CD4-positive, alpha-beta T cell treated with Interleukin-17A for 1 hour (primary cell): ENCODE measurements at places on chromosomes 7 and 10.

DNA sequence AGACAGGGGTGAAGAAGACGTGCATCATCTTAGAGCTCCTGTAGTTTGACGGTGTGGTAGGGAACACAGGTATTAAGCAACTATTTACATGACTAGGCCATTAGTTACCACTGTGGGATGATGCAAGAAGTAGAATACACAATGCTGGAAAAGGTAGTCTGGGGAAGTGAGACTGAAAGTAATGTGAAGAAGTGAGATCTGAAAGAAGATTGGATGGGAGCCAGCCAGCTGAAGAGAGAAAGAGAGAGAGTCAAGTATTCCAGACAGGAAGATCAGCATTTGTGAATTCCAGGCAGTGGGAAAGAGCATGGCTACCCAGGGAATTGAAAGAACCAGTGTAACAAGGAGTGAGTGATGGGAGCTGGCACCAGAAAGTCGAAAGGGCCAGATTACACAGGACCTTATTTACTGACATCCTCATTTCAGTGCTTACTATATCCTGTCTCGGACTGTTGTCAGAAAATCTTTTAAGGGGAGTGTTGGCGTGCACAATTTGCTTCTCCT, 4.0 kb upstream of the CFAP58 start:
- peak; percentile 30 for DNase-seq

DNA sequence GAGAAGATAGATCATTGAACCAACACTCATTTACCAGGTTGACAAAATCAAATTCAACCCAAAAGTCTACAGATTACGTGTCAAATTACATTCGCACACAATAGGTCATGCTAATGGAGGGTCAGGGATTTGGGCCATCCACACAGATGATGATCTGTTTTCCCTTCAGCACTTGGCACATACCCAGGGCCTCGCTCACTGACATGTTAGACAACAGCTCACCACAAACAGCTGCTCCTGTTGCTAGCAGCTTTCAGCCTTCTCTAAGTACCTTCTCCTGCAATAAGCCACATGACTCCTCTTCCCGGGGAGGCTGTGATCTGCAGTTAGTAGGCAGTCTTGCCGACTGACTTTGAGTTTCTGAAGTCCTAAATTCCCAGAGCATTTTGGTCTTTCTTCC, 18.4 kb downstream of the NKX2-3 start:
- DNase-seq, result no peak

- peak; percentile 9 for DNase-seq
Observed at GRCh38 chr10:70982443-70982842, 94.1 kb upstream of the PCBD1 start.

- no peak for DNase-seq
Observed at GRCh38 chr10:30722956-30723620, 93.5 kb upstream of the LYZL2 start.

DNA sequence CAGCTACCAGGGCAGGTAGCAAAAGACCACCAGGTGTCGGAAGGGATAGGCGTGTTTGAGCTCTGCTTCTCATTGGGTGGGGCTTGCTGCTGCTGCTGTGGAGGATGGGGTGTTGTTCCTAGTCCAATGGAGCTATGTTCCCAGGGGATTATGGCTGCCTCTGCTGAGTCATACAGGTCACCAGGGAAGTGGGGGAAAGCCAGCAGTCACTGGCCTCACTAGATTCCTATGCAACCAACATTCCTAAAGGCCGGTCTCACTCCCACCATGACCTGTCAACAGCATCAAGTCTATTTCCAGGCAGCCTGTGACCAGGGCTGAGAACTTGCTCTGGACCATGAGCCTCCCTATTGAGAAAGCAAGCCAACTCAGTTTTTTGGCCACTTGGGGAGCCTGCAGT, 1160.8 kb downstream of the REEP3 start:
- DNase-seq, result no peak

DNA sequence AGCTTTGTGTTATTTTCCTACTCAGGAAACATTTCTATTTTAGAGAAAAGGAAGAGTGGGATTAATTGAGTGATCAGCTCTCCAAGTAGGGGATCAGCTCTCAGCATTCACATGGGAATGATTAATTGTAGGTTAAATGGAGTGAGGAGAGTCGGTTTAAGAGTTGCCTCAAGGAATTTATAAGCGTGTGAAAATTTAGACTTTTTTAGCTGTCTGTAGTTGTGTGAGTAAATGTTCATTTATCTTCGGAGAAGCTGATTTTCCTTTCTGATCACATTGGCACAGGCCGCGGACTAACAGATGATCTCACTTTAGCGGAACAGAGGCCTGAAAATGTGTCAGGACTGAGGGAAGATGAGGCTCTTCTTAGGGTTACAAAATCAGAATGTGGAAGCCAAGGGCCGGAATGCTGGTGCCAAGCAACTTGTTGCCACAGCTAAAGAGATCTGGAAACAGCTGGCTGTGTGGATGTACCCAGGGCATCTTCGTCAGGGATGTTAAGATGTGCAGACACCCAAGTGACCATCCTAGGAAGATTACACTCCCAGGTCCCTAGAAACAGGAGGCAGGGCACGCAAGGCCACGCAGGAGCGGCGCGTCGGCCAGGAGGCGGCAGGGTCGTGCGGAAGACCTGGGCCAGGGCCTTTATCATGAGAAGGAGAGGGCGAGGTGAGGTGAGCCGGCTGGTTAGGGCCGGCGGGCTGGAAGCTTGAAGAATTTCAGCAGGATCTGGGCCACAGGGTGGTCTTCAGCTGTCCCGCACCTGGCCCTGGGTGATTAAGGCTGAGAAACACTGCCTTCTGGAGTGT, 35.1 kb upstream of the TTYH3 start:
- no peak for DNase-seq

GRCh38 chr7:105734233-105734632, 142.2 kb downstream of the ATXN7L1 start:
- no peak for DNase-seq

GRCh38 chr7:20696002-20696605, 80.6 kb downstream of the ABCB5 start:
- DNase-seq, result no peak

DNA sequence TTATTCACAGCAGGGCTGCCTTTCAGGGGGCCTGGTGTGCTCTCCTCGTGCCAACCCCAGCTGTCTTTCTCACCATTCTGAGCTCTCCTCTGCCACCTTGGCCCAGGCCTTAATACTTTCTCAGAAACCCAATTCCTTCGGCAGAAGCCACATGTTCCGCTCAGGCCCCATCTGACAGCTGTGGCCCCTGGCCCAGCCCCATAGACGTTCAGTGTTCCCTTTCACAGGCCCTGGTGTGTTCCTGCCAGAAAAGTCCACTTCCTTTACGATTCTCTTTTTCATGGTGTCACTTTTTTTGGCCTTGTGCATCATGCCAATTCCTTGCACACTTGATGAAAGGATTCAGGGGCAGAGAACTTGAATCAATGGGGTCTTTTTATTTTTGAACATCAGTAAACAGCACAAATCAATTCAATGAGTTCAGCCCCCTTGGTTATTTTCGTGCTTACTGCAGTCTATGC, 15.9 kb upstream of the GPNMB start:
- DNase-seq, result no peak

- DNase-seq, result no peak
Observed at GRCh38 chr7:100166970-100167911, 1.2 kb downstream of the GAL3ST4 start.

GRCh38 chr7:151415375-151416105, 5.7 kb upstream of the WDR86 start:
- DNase-seq, result no peak

DNA sequence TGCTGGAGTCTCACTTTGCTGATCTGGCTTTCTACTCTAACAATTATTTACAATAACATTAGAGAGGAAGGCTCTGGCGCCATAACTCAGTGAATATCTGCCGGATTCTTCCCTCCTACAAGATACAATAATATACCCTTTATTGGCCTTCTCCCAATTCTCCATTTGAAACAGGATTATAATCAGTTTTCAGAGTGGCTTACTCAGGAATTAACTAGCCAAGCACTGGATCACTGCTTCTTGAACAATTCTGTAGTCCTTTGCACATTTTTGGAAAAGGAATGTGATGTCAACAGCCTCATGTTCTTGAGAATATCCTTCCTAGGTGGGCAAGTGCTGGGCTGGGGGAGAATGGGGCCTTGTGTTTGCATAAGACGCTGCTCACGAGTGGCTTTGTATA, 125.9 kb downstream of the HIPK2 start:
- no peak for DNase-seq

DNA sequence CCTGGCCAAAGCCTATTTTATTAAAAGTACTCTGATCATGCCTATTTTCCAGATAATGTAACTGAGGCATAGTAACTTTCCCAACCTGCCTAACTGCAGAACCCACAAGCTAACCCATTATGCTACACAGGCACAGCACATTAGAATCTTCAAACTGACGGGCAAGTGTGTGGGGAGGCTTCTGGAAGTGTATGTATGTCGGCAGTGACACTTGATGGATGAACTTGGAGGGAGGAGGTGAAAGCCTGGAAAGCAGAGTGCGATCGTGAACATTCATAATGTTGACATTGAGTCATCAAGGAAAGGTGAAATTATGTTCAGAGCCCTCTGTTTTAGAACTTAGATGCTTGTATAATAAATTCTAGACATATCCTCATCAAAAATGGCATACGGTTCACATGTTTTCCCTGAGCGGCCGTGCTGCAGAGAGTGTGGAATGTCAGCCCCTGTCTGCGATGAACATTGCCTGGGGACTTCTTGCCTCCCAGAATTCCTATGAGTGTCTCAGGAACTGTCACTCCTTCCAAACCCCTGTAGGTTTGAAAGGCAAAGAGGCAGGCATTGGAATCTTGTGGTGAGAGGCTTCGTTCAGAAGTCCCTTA, 102.4 kb downstream of the SLIT1 start:
- DNase-seq, result no peak

DNA sequence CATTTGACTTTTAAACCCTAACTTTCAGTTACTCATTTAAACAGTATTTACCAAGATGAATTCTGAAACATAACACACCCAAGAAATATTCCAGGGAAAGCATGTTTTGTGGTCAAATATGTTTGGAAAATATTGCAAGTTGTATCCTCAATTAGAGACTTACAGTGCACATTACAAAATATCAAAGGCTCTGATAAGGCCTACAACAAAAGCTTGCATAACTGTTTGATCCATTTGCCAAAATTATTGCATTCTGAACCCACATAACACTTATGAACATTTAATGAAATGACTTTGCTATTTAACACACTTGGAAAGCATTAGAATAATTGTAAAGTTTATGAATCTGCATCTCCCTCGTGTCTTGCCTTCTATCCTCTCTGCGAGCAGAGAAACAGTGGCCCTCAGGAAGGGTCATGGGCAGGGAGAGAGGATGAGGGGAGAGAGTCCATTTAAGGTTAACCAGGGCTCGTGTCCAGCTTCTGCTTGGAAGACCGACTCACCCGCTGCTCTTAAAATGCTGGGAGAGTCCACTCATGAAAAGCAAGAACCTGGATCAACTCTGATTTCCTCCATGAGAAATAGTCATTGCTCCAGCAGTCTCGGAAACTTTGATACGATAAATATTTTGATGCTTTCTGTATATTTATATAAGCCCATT, 408.2 kb upstream of the ZMIZ1 start:
- no peak for DNase-seq

GRCh38 chr7:18689551-18689950, 194.0 kb downstream of the HDAC9 start:
- no peak for DNase-seq

DNA sequence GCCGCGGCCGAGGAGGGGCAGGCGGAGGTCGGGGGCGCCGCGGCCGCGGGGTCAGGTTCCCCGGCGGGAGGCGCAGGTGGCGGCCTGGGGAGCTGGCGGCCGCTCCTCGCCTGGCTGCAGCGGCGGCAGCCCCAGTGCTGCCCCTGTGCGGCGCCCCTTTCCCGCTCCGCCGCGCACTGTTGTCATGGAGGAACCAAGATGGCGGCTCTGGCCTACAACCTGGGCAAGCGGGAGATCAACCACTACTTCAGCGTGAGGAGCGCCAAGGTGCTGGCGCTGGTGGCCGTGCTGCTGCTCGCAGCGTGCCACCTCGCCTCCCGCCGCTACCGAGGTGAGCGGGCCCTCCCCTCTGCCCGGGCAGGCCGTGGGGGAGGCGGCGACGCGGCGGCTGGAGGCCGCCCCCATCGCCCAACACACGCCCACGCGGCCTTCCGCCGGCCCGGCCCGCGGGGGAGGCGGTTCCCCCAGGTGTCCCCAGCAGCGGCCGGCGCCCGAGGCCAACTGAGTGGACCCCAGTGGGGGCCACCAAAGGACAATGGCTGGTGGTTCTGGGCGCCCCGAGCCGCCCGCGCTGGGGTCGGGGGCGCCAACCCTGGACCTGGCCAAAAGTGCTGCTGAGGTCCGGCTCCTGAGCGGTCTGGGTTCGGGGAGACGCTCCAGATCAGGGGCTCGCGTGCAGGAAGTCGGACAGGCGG, 425 bp downstream of the CASD1 start:
- peak; percentile 70 for DNase-seq

GRCh38 chr7:69256634-69257081, 341.6 kb upstream of the AUTS2 start:
- peak; percentile 28 for DNase-seq

- DNase-seq, result no peak
Observed at GRCh38 chr10:3538291-3538655, 246.7 kb downstream of the KLF6 start.

DNA sequence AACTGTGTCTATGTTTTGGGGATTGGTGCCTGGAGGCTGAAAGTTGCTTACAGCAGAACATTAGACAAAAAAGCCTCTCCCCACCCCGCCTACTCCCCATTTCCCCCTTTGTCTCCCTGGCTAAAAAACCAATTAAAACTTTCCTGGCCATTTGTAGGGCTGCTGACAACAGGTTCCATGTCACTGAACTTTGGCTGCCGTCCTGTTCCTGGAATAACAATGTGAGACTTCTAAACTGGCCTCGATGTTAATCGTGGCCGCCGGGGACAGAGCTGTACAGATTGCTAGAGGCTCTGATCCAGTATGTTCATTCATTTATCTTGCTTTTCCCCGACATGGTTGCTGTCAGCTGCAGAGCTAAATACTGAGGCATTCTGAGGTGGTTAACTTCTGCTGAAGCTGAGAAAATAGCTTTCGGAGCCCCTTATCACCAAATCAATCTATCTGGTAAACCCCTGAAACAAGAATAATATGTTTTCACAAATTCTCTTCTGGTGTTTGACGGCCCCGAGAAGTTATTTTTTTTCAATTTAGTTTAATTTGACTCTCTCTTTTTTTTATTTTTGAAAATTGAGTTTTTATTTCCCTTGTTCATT, 271.6 kb downstream of the GFRA1 start:
- no peak for DNase-seq

GRCh38 chr7:116543664-116544063, 18.8 kb downstream of the CAV1 start:
- no peak for DNase-seq

DNA sequence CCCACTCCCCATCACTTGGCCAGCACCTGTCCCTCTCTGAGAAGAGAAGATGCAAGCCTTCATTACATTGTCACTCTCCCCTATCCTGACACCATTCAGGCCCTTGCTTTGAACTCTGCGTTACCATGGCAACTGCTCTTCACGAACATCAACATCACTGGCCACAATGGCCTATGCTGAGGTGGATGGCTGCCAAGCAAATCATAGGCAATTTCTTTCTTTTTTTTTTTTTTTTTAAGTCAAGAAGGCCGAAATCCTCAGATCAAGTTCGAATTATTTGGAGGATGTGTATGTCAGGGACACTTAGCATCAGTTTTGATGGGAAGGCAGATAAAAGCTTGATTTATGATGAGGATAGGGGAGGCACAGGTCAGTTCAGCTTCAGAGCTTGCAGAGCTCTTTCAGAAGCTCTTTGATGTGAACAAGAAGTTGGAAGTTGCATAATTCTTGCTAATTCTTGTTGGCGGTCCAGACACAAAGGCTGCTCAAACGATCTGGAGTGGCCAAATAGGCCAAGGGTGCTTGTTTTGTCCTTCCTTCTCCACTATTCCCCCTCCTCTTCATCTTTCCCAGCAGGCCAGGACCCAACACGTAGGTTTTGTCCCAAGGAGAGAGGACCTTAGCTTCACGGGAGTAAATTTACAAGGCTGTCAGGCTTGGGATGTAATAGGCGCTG, 179.9 kb upstream of the NPVF start:
- DNase-seq, result no peak
